Activated CD4-positive, CD25-positive, alpha-beta regulatory T cell treated with anti-CD3 and anti-CD28 coated beads, Interleukin-2, amount 50 U/mL, for 24 hours (primary cell): ENCODE measurements at places on chromosomes 2 and 18.

GRCh38 chr2:20667531-20668401, 822 bp downstream of the GDF7 start:
- ATAC-seq, result no peak

DNA sequence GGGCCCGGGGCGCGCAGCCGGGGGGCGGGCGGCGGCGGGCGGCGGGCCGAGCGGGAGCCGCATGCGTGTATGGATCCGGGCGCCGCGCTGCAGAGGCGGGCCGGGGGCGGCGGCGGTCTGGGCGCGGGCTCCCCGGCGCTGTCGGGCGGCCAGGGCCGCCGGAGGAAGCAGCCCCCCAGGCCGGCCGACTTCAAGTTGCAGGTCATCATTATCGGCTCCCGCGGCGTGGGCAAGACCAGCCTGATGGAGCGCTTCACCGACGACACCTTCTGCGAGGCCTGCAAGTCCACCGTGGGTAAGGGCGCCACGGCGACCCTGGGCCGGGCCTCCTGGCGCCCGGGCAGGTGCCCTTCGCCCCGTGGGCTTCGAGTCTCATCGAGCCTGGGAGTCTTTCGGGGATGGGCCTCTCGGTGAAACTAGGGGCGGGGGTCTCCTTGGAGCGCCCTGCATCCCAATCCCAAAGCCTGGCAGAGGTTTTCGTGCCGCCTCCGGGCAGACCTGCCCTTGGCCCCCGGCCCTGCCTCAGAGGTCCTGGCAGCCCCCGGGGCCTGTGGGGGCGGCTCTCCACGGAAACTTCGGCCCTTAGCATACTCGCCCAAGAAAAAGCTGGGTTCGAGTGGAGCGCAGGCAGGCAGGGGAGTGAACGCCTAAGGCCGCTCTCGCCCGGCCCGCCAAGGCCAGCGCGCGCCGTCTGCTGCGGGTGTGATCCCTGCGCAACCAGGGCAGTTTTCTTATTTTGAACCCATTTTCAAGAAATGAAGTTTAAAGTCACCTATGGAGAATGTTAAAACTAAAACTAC, 622 bp downstream of the RAB12 start:
- ATAC-seq, result peak; percentile 6

GRCh38 chr2:122152571-122152970, 397.1 kb downstream of the TSN start:
- ATAC-seq, result no peak

GRCh38 chr18:76938619-76939018, 116.3 kb downstream of the ZNF236 start:
- ATAC-seq, result no peak

GRCh38 chr2:41741951-41742595, 305.7 kb upstream of the PKDCC start:
- no peak for ATAC-seq

DNA sequence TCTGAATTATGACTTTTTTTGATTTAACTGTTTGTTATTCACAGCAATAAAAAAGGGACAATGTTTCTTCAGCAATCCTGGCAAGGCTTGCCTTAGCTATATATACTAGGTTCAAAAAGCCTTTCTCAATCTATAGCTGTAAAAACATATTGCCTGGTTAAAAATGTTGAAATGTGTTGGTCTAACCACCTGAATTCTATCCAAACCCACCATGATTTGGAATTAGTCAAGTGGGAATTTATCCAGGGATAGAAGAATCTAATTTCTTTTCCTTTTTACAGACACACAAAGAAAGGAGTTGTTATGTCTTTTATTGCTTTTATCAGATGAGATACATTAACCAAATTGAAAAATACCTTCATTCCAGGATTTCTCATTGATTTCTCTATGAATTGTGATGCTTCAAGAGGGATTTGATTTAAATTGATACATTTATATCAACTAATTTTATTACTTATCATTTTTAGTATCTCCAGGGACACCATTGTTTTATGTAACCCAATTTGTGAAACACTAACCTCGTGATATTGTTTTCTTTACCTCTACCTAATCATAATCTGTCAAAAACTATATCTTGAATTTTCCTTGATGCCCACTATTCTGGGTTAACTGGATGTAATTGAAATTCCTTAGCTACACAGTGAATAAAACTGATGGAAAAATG, 88.1 kb downstream of the LRP1B start:
- no peak for ATAC-seq

- ATAC-seq, result no peak
These were observed 208.1 kb downstream of the VAPA start for GRCh38 chr18:10121786-10122515.

DNA sequence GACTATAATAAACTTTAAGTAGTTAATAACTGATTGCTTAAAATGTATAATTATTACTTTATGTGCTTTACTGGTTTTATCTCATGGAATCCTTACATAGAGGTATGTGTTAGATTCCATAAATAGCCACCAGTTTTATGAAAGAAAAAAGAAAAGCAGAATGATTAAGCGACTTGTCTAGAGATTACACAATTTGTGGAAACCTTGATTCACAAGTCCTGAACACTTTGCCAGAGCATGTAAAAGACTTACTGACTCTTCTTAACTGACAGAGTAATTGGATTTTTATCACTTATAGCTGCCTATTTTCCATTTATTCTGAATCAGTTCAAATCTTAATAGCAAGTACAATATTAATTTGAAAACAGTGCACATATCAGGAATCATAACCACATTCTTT, 448.7 kb upstream of the NETO1 start:
- no peak for ATAC-seq

- ATAC-seq, result peak; percentile 4
These were observed 207.5 kb upstream of the FBXO11 start for GRCh38 chr2:48113767-48114166.

DNA sequence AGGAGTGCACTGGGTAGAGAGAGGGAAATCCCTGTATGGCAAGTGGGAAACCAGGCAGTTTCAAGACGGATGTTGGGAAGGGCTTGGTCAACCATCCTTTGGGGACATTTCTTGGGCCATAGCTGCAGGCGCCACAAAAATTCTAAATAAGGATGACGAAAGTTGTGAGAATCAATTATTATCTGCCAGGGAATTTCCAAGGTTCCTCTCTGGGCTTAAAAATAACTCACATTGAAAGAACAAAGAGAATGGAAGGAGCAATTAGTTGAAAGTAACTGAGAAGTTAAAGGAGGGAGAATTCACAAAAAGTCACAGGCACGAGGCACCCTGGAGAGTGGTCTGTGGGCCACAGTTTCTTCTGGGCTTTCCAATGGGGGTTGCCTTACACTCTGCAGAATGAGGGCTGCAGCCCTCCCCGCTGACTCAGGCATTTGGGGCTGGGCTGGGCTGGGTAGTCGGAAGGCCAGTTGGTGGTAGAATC, 195.7 kb downstream of the SMAD7 start:
- peak; percentile 45 for ATAC-seq

- ATAC-seq, result no peak
These were observed 137.3 kb downstream of the TWIST2 start for GRCh38 chr2:238985041-238985729.
